LNCaP clone FGC (cell line): ENCODE measurements at places on chromosomes 7 and 10.

- no peak for DNase-seq
Observed at GRCh38 chr10:11794566-11794965, 28.6 kb upstream of the PROSER2 start.

- DNase-seq = no peak
Observed at GRCh38 chr7:85708221-85708620, 521.4 kb upstream of the SEMA3D start.

DNA sequence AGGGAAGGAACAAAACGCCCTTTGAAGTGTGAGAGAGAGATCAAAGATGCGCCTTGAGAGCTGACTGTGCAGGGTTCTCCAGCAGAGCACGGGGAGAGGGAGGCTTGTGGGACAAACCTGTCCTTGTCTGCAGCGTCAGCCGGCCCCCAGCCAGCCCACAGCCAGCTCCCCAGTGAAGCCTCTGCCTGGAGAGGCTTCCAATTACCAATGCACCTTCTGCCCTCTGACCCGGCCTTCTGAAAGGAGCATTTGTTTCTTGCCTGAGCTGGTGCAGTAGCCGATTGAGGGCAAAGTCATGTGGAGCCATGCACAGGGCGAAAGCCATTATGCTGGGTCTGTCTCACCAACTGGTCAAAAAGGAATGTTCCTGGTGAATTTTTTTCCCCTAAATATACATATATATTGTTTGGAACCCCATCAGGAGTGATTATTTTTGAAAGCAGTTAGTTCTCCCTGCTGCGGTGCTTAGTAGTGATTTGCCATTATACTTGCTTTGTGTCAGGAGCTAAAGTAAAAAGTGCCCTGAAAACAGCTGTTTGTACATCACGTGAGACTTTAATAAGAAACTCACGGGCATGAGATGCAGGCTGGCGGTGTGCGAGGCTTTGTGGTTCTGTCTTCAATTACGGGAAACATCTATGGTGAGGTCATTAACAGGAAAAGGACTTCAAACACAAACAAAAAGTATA lies 268.6 kb downstream of the KLF6 start:
- DNase-seq = no peak

DNA sequence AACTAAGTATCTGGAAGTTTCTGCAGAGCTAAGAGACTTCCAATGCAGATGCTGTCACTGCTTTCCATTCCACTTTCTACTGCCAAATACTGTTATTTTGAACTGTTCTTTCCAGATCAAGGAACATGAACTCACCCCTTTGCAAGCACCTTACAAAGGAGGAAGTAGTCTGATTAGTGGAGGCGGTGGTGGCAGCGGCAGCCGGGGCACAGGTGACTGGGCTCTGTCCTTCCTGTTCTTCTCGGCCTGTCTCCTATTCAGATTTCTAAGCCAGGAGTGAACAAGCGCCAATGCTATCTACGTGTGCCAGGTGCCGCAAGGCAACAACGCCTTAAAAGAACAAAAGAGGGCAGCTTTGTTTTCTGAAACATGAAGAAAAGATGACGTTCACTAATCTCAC lies 44.9 kb downstream of the BEND7 start:
- DNase-seq = peak; percentile 46

DNA sequence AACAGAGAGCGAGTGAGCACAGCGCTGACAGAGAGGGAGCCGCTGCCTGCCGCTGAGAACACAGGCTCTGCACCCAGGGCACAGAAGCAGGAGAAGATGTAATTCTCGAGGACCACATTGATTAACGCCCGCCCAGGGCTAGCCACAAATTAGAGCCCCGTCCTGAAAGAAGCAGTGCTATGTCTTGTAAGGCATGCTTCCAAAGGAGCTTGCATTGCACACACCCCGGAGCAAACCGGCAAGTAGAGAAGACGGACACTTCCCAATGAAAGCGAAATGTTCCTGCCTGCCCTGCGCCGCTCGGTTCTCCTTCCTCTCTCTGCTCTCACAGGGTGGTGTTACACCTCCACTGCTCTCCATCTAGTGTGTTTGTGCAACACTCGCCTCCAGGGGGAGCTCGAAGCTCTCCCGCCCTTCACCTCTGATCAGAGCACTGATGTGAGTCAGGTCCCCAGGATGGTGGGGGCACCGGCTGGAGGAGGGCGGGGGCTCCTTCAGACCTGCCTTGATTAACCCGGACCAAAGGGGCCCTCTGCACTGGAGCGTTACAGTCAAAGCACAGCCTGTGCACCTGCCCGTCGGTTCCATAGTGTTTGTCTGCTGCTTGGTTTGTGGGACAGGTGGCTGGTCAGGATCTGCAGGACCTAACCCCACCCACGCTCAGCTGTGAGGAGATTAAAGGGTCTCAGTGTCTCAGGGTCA lies 316.5 kb downstream of the ADARB2 start:
- peak; percentile 55 for DNase-seq

DNA sequence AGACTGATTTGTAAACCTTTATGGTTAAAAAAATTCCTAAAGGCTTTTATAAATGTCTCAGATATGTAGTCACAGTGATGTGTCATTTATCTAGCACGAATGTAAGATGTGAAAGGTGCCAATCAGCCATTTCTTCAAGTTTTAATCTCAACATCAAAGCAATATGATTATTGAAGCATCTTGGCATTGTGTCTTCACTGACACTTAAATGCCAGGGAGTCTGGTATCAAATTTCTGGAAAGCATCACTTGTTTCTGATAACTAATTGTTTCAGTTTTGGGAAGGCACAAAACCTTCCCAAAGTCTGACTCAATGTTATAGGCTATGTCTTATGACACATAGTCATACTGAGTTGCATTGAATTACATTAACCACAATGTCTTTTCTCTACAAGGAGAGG lies 492.0 kb upstream of the CNTNAP2 start:
- DNase-seq = no peak

DNA sequence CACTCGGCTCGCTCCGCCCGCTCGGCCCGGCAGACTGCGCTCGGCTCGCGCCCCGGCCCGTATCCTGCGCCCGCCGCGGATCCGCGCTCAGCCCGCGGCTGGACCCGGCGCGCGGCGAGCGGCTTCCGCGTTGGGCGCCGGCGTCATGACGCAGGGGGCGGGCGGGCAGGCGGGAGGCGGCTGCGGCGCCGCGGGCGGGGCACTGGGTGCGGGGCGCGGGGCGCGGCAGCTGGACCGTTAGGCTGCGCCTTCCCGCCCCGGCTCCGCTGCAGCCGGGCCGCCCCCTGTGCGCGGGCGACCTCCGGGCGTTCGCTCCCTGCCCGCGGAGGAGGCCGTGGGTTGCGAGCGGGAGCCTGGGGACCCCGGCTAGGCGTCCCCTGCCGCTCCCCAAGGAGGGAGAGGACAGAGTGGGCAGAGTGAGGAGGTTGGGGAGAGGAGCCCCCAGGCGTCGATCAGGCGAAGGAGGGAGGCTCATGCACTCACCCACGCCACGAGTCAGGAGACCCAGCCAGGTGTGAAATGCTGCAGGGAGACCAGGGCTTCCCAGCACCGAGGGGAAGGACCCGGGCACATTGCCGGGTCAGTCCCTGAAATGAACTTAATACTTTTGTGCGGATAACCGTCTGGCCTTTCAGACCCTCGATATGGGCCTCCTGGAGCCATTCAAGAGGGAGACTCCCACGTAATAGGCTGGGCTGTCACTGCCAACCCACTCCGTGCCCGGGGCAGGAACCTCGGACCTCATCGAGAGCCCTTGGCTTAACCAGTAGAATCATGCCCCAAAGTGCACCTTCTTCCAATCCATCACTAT lies at the start of gene PIP4K2A:
TSS of gene PIP4K2A (minus strand) at position 100 of the 811 bp plus-strand sequence. CDS start 252 bp downstream, outside the sequence.
- no peak for DNase-seq

DNA sequence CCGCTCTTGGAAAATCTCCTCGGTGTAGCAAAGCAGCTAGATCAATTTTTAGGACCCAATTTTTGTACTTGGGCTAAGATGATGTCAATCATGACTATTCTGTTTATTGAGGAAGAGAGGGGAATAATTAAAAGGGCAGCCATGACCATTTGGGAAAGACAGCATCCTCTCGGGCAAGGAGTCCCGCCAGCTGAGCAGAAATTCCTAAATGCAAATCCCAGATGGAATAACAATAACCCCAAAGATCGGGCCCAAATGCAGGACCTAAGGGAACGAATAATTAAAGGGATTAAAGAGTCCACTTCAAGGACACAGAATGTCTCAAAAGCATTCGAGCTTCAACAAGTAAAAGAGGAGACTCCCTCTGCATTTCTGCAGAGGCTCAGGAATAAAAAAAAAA lies 18.7 kb downstream of the COL17A1 start:
- DNase-seq = no peak

DNA sequence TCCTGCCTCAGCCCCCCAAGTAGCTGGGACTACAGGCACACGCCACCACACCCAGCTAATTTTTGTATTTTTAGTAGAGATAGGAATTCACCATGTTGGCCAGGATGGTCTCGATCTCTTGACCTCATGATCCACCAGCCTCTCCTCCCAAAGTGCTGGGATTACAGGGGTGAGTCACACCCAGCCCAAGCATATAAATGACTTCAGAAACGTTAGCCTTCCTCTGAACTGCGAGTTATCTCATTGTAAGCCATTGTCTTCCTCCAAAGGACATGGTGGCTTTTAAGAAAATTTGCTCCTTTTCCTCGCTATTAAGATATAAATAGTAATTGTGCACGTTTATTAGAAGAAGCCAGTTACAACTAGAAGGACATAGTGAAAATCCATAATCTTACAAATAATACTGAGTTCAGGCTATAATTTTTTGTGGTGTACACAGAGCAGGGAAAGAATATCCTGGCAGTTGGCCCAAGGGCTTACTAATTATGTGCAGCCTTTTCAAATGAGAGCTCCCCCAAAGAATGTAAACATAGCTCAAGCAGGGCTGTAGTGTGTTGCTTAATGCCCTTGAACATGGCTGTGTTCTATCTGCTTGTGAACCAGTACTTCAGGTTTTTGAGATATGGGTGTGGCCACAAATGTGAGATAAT lies 495.8 kb downstream of the PARD3 start:
- peak; percentile 95 for DNase-seq

- no peak for DNase-seq
Observed at GRCh38 chr7:149220534-149220933, 18.9 kb upstream of the ZNF212 start.

GRCh38 chr10:70726909-70727495 lies 54.7 kb downstream of the ADAMTS14 start:
- DNase-seq = no peak
